ENCODE measurements at places on chromosomes 11 and 22.

GRCh38 chr11:102427068-102427467 is 25.5 kb downstream of the TMEM123 start:
- no peak for DNase-seq

GRCh38 chr22:49232319-49233067 is 595.2 kb downstream of the BRD1 start:
- DNase-seq = no peak

DNA sequence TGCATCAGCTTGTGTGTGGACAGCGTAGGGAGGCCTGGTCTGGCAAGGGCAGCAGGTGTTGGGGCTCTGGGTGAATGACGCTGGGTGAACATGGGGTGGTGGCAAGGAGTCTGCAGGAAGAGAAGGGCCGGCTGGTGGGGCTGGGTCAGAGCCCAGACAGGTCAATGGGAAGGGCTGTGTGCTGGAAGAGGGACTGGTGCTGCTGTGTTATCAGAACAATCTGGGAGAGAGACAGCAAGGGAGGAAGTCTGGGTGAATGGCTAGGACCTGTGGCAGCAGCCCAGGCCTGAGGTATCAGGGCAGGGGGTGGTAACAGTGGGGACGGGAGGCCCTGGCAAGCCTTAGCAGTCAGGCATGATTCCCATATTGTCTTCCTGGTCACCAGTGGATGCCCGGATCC is 206.7 kb downstream of the SNX19 start:
- no peak for DNase-seq

DNA sequence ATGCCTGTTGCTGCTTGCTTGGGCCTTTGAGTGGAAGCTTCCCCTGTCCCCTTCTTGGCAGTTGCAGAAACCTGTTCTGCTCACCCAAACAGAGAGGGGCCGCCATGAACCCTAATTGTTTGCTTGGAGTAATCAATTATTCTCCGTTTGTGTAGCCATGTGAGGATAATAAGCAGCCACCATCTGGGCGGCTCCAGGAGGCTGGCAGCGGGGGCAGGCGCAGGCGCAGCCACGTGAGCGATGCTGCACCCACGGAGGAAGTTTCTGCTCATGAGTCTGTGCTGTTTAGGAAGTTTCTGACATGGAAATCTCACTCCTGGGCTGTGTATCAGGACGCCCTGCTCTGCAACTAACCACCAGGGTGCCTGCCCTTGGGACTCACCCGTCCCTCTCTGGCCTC is 90.1 kb downstream of the MPPED1 start:
- no peak for DNase-seq

GRCh38 chr11:93271596-93271995 is 58.9 kb upstream of the DEUP1 start:
- no peak for DNase-seq

DNA sequence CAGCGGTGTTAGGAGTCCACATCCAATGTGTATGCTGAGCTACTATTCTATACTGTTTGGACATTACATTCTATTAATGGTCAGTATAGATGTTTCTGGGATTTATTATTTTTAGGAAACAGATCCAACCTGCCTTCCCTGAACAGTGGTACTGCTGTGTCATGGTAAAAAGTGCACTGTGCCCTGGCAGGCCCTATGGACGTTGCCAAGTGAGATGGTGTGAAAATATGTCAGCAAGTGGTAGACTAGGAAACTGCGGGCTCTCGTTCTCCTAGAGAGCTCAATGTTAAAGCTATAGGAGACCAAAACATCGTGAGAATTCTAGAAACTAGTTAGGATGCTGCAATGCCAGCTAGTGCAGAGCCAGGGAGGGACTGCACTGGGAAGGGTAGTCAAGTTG is 26.0 kb upstream of the CYP2D6 start:
- DNase-seq = no peak

DNA sequence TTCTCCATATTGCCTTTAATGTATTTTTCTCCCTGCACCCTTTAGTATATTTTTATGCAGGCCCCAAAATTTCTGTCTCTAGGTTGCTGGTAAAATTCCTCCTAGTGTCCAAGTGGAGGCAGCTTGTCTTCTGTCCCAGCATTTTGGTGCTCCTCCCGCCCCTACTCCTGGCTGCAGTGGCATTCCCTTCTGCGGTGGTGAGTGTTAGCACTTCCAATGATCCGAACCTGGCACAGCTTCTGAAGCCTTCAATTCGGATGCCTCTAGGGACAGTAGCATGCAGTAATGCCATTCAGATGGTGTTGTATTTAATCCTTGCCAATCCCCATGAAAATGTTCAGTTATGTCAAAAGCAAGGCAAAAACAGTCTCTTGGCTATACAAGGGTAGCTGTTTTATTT is 5.9 kb downstream of the YWHAH start:
- no peak for DNase-seq

GRCh38 chr11:79918846-79919245 is 478.0 kb upstream of the TENM4 start:
- no peak for DNase-seq

GRCh38 chr22:23767673-23768548 is at the start of gene CHCHD10:
Gene CHCHD10, minus strand, starts transcription at chr22:23767972. Its CDS starts 98 bp downstream, at chr22:23767874.
- DNase-seq = no peak

- no peak for DNase-seq
These were observed 3.1 kb downstream of the FLI1 start for GRCh38 chr11:128696941-128697340.

- DNase-seq = no peak
These were observed 28.4 kb downstream of the ARFGAP2 start for GRCh38 chr11:47148270-47148669.

- peak; percentile 72 for DNase-seq
These were observed 303.8 kb downstream of the NTM start for GRCh38 chr11:131674051-131674755.

GRCh38 chr11:7573558-7574296 is 59.9 kb downstream of the PPFIBP2 start:
- no peak for DNase-seq

DNA sequence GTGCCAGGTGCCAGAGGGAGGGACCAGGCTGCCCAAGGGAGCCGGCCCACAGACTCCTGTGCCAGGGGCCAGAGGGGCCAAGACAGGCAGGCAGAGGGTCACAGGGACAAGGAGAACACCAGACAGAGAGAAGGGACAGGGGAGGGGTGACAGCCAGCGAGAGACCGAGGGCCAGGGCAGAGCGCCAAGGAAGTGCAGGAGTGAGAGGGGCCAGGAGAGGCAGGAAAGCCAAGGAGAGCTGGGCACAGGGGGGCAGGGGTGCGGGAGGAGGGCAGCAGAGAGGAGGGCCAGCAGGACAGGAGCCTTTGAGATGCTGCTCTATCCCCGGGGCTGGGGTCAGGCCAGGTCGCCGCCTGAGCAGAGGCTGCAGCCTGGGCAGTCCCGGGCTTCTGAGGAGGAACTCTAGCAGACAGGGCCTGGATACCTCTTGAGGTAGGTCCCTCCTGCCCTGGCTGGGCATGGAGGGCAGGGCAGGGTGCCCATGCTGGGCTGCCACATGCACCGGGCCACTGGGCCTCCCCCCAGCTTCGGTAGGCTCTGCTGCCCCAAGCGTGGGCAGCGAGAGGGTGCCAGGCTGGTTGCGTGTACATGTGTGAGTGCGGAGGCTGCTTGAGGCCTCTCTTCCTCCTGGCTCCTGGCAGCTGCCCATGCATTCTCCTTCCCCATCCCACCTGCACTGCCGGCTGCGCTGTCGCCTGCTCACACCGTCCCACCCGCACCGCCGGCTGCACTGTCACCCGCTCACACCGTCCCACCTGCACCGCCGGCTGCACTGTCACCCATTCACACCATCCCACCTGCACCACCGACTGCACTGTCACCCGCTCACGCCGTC is 12.2 kb downstream of the LSP1 start:
- DNase-seq = no peak

GRCh38 chr22:17157714-17158113 is 1.4 kb downstream of the HDHD5 start:
- no peak for DNase-seq

DNA sequence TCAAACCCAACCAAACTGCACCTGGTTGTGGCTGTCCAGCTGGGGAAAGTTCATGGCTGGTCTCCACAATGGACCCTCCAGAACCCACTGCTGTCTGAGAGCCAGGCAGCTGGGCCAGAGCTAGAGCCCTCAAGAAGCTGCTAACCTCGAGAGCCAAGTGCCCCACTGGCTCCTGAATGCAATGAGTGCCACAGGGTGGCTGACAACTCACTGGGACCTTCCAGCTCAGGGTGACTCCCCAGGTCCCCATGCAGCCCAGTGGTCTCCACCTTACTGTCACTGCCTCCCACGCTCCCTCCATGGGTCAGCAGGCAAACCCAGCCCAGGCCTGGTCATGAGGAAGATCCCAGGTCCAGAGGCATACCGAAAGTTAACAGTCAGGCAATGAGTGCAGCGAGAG is 8.0 kb upstream of the CHST1 start:
- no peak for DNase-seq

DNA sequence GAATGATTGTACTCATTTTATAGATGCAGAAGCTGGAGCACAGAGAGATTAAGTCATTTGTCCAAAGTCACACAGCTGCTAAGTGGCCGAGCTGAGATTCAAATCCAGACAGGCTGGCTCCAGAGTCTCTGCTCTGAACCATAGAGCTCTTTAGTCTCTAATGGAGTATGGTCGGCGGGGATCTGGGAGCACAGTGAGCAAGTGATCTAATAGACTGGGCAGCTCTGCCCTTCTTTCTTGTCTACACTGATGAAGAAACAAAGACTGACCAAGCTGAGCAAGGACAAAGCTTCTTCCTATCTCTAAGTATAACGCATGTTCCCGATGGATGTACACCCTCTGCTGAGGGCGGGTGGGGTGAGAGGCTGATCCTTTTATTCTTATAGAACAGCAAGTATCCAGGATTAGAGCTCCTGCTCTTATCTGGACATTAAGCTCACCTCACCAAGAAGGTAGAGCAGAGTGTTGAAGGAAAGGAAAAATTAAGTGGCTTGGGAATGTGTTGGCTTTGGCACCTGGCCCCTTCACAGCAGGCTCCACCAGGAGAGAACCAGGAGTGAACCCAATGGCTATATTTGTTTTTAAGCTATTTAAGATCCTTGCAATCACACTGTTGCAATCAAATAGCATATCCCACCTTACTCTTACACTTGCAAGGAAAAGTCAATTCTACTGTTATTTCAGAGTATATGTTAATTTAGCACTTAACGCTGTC is 68.7 kb downstream of the ETS1 start:
- DNase-seq = no peak

- DNase-seq = no peak
These were observed 8.5 kb downstream of the ST14 start for GRCh38 chr11:130168105-130168504.

DNA sequence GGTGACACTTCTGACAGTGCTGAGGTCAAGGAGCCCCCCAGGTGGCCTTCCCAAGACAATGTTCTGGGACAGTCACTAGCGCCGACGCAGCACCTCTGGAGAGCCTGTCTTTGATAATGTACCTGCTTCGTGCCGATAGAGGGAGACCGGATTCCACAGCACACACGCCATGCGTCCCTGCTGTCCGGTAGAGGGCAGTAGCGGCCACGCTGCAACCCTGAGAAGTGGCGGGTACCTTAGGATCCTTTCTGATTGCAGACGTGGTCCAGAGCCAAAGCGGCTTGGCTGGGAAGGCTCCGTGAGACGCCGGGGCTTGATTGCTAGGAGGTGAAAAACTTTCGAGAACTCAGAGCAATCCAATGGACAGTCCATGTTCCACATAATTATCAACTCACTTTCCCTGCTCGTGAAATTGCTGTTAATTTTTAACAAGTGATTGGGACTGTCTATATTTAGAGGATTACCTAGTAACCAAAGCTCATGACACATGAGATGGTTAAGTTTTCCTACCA is 11.4 kb upstream of the BARX2 start:
- DNase-seq = peak; percentile 56

DNA sequence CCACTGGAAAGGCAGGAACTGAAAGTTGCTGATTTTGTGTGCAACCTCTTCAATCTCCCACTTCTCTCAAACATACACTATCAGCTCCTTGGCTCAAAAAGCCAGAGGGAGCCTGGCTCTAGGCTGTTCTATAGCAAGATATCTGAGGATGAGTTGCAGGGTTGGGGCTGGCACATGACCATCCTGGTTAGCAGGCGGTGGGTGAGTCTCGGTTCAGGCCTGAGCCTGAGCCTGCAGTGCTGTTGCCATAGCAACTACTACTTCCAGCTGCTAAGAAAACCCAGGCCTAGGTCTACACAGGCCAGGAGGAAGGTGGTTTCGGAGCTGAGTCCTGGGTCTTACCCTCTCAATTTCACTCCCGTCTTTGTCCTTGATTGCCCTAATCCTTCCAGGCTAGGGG is 39.0 kb downstream of the CWC15 start:
- no peak for DNase-seq

DNA sequence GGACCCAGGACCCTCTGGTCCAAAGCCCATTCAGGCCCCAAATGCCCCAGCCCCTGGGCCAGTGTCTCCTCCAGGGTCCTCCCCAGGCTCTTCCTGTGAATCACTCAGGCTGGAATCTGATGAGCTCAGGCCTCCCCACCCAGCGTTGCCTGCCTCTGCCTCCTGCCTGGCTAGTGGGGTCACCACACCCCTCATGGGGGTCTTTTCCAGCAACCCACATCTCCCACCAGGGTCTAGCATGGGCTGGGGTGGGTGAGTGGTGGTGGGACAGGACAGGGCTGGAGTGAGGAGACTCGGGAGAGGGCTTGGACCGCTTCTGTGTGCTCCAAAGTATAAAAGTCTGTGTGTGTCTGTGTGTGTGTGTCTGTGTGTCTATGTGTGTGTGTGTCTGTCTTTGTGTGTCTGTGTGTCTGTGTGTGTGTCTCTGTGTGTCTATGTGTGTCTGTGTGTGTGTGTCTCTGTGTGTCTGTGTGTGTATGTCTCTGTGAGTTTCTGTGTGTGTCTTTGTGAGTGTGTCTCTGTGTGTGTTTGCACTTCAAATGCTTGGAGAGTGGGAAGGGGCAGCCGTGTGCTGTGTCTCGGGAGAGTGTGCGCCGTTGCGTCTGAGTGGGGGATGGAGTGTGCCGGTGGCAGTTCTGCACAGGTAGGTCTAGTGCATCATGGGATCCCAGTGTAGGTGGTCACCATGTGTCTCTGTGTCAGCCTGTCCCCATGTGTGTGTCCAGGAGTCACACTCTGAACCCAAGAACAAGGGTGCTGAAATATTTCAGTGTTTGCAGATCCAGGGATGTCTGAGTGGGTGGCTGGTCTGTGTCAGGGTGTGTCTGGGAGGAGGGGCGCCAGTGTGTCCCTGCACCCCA is 8.8 kb downstream of the RIN1 start:
- no peak for DNase-seq

DNA sequence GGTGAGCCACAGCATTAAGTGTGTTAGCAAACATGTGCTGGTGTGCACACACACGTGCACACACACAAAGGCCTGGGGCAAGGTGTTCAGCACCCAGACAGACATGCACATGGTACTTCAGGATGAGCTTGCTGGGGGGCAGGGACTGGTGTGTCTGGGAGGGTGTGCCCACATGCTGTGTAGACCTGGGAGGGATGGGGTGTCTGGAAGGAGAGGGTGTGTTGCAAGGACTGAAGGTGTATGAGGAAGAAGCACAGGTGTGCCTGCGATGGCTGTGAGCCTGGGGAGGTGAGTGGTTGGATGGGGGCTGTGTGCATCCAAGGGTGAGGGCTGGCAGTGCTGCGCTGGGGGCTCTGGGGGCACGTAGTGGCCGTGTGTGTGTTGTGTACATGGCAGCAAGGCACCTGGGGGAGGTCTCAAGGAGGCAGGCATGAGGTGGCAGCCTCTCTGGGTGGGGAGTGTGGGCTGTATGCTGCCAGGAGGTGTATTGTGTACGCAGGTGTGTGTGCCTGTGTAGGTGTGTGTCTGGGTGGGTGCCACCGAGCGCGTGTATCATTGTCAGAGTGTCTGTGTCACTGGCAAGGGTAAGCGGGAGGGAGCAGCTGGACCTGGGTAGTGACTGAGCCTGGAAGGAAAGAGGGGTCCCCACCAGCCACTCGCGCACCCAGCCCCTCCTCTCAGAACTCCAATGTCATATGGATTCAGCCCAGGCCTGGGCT is 2.2 kb downstream of the NRXN2 start:
- DNase-seq = no peak

- DNase-seq = peak; percentile 96
These were observed 223.4 kb upstream of the PITPNB start for GRCh38 chr22:28142361-28142961.
